Stimulated activated CD8-positive, alpha-beta memory T cell treated with anti-CD3 and anti-CD28 coated beads, Interleukin-4, amount 100 ng/mL, for 1 hour (primary cell): ENCODE measurements at places on chromosomes 5 and 9.

DNA sequence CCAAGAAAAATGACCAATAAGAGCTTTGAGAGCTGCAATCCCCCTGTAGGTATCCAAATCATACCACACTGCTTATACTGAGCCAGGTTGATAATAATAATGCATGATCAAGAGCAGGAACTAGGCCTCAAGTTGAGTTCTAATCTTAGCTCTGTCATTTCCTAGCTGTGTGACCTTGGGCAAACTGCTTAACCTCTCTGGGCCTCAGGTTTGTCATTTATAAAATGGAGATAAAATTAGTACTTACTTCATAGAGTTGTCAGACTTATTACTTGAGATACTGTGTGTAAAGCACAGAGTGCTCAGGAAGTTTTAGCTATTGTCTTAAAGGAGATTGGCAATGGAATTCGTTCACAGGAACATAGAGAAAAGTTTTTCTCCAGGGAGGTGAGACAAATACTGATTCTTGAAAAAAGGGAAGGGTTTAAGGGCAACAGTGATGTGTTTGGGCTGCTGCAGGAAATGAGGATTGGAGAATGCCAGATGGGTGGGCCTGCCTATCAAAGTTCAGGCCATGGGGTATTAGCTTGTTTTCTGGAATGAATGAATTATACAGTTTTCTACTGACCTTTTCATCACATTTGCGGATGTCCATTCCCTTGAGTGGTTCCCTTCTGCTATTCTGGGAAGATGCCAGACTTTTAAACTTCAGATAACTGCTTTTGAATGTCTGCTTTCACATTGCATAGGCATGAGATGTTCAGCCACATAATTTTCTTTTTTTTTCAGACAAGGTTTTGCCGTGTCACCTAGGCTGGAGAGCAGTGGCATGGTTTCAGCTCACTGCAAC lies 10.2 kb upstream of the ATP6V0E1 start:
- no peak for DNase-seq

- DNase-seq, result no peak
Observed at GRCh38 chr5:170632266-170632984, 128.6 kb downstream of the KCNIP1 start.

- no peak for DNase-seq
Observed at GRCh38 chr5:135871268-135871915, 24.2 kb downstream of the IL9 start.

- no peak for DNase-seq
Observed at GRCh38 chr9:107975426-107976010, 485.9 kb upstream of the KLF4 start.

DNA sequence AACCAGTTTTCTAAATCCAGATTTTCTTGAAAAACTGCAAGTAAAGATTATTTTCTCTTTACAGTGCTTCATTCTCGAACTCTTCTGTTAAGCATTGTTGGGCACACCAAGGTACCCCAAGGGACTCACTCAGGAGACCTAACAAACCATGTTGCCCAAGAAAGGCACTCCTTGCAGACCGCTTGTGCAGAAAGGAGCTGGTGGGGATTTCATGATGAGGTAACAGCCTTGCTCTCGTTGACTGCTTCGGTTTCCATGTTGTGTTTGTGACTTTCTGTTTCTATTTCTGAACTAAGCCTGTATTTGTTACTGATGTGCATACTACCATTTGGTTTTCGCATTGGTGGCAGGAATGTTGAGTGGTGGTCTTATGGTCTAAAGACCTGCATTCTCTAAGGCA lies 266.6 kb upstream of the DAP start:
- DNase-seq, result no peak

DNA sequence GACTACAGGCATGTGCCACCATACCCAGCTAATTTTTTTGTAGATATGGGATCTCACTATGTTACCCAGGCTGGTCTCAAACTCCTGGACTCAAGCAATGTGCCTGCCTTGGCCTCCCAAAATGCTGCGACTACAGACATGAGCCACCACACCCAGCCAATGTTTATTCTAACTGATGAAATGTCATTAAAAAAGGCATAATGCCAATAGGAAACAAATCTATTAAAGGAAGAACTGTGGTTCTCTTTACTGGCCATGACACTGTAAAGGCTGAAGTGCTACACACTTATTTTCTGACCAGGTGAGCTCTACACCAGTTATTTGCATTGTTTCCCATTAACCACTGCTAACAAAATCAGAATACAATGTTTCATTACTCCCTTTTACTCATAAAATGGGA lies 106.0 kb downstream of the STRBP start:
- no peak for DNase-seq

- no peak for DNase-seq
Observed at GRCh38 chr9:133487331-133487725, 8.4 kb upstream of the SLC2A6 start.

DNA sequence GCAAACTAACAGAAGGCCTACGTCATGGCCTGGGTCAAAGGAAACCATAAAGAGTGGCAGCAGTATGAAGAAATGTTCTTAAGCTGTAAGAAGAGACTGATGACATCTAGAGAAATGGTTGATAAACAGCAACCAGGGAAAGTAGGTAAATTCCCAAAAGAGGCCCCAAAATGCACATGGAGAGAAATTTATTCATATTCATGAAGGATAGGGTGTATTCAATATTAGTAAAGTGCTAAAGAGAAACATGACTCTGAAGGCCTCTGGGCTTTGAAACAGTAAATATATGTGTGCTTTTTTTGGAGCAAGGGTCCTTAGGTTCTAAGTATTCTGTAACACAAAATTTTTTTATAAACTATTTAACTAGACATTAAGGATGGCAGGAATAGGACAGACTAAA lies 149.7 kb upstream of the GRIA1 start:
- DNase-seq, result no peak

DNA sequence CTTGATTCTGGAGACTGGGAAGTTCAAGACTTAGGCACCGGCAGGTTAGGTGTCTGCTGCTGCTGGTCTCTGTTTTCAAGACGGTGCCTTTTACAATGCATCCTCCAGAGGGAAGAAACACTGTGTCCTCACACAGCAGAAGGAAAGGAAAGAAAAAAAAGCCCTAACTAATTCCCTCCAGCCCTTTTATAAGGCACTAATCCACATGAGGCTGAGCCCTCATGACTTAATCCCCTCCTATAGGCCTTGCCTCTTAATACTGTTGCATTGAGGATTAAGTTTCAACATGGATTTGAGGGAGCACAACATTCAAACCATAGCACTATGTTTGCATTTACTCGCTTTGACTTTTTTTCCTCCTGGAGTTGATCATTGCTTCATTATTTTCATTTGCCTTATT lies 585.9 kb downstream of the TLR4 start:
- no peak for DNase-seq

- no peak for DNase-seq
Observed at GRCh38 chr5:173271419-173271818, 36.4 kb upstream of the NKX2-5 start.

DNA sequence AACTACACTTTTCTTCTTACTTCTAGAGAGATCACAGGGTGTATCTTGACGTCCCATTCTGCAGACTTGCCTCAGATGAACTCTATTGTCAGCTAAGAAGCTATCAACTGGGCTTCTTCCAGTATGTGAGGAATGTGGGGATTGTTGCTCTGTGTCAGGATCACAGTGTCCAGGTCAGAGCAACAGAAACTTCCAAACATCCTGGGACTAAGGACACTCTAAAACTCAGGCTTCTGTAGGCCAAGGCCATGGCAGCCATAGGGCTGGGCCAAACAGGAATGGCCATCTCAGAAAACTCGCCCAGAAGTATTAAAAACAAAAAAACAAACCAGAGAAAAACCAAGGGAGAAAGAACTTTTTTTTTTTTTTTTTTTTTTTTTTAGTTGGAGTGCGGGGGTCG lies 210.0 kb upstream of the CLINT1 start:
- DNase-seq, result no peak

DNA sequence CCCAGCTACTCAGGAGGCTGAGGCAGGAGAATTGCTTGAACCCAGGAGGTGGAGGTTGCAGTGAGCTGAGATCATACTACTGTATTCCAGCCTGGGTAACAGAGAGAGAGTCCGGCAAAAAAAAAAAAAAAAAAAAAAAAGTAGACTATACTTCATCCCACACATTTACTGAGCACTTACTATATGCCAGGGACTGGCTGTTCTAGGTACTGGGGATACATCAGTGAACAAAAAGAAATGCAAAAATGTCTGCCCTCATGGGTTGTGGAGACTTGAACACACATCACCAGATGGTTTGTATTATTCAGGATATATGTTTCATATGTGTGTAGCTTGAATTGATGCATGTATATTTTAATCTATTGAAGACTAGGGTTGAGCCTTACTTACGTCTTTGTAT lies 2.9 kb upstream of the LHFPL2 start:
- no peak for DNase-seq

DNA sequence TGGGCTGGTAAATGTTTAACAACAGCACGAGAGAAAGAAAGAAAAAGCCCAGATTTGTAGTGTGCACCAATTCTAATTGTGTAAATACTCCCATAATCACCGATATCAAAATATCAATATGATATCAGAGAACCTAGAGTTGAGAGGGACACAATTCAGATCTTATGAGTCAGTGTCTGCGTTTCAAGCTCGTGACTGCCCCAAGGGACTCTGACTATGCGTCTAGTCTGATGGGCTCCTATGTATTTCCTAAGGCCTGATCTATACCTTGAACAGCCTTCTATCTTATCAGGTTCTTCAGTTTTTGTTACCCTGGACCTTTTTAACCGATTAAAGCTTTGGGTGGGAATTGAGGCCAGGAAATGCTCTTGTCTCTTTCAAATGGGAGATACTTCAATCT lies 243.0 kb upstream of the SLC24A2 start:
- DNase-seq, result no peak

GRCh38 chr5:1153428-1153827 lies 41.6 kb upstream of the SLC12A7 start:
- no peak for DNase-seq

- no peak for DNase-seq
Observed at GRCh38 chr9:116319480-116319879, 165.9 kb downstream of the PAPPA start.

- DNase-seq, result no peak
Observed at GRCh38 chr9:125258832-125259534, 2.6 kb upstream of the GAPVD1 start.

GRCh38 chr5:32710550-32711361 lies at the start of gene NPR3:
Gene NPR3, plus strand, starts transcription at chr5:32711321. Its CDS starts 456 bp downstream, at chr5:32711777.
- no peak for DNase-seq

- no peak for DNase-seq
Observed at GRCh38 chr9:117403848-117404247, 11.0 kb downstream of the ASTN2 start.

- no peak for DNase-seq
Observed at GRCh38 chr9:91411096-91411771, 12.4 kb downstream of the NFIL3 start.

- no peak for DNase-seq
Observed at GRCh38 chr5:174008922-174009321, 20.0 kb downstream of the C5orf47 start.

GRCh38 chr5:35440409-35440808 lies 177.3 kb upstream of the SPEF2 start:
- DNase-seq, result no peak

- DNase-seq, result no peak
Observed at GRCh38 chr5:107564931-107565372, 105.8 kb downstream of the EFNA5 start.

DNA sequence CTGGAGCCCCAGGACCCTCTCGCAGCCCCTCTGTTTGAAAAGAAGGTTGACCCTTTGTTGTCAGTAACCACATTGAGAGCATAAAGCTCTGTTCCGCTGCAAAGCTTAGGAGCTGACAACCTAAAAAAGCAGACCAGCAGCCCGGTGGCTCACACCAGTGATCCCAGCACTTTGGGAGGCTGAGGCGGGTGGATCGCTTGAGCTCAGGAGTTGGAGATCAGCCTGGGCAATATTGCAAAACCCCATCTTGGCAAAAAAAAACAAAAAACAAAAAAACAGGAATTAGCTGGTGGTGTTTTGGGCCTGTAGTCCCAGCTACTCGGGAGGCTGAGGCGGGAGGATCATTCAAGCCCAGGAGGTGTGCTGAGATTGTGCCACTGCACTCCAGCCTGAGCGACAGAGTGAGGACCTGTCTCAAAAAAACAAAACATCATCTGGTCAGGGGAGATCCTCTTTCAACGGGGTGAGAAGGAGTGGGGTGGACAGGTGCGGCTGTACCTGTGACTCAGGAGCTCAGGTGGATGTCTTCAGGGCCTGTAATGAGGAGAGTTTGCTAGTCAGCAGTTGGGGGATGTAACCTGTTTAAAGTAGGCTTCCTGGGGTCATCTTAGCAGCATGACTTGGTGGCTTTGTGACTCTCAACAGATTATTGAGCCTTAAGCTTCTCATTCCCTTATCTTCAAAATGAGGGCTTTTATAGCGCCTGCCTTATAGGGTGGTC lies 694 bp upstream of the REEP2 start:
- DNase-seq, result no peak

- no peak for DNase-seq
Observed at GRCh38 chr9:83034026-83034425, 28.9 kb downstream of the RASEF start.

DNA sequence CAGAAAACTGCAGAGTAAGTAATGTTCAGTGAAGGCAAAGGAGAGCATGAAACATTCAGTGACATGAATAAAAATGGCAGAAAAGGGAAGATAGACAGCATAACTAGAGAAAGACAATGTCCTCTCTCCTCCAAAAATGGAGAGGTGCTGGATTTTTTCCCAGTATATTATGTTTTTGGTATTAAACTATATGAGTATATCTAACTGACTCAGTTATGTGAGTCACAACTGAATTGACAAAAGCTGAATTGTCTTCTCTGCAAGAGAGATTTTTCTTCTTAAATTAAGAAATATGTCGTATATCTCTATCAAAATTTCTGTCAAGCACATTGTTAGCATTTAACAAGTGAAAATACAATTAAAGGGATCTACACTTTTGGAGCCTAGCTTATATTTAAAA lies 375.1 kb downstream of the CHSY3 start:
- DNase-seq, result no peak

DNA sequence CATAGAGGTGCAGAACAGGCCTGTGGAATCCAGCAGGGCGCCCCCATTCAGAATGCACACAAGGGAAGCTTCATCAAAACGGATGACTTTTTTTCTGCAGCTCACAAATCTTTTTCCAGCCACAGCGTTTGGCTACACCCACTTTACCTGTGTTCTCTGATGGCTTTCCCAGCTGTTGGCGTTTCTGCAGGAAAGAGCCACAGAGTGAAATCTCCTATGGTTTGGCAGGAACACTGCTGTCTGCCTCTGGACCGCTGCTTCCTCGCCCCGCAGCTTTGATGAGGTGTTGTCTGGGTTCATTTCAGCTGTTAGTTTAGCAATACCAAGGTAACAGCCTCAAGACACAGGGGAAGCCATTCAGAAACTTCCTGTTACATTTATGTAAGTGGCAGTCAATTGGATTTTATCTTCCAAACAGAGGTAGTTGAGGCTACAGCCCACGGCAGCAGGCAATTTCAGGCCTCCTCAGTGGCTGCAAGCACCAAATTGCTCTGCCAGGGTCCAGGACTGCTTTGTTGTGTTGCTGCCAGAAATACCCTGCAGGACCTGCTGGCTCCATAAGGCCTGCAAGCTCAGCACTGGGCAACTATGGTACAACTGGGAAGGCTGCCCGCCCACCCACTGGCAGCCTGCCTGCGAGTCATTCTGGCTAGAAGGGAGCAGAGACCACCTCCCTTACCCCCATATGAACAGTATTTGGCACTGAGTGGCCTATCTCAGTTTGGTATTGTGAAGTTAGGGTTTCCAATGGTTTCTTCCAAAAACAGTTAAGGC lies 96.7 kb downstream of the MVB12B start:
- DNase-seq, result no peak

- no peak for DNase-seq
Observed at GRCh38 chr5:124236361-124237205, 509.9 kb downstream of the ZNF608 start.
